Activated T-cell treated with anti-CD3 and anti-CD28 coated beads, Interleukin-2, amount 50 U/mL, for 48 hours (primary cell): ENCODE measurements at places on chromosomes 13 and 19.

- DNase-seq: no peak
These were observed 356.5 kb upstream of the SLITRK6 start for GRCh38 chr13:86155756-86156155.

GRCh38 chr19:50912102-50912599 lies 956 bp upstream of the KLK4 start:
- DNase-seq: no peak

GRCh38 chr13:59743195-59743594 lies 420.5 kb downstream of the DIAPH3 start:
- DNase-seq: no peak

DNA sequence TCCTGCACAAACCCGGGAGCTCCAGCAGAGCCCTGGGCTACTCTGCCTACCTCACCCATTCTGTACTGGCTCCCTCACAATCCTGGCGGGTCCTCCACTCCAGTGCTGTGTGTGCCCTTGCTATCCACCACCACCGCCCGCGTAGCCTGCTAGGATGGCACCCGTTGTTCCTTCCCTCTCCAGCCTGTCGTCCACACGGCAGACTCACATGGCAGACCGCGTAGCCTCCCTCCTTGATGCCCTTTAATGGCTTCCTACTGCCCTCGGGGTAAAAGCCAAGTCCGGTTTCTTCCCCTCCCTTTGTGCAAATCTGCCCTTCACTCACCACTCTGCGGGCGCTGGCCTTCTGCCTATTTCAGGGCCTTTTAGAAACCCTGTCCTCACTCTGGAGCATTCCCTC lies 106.6 kb downstream of the RAB20 start:
- no peak for DNase-seq

DNA sequence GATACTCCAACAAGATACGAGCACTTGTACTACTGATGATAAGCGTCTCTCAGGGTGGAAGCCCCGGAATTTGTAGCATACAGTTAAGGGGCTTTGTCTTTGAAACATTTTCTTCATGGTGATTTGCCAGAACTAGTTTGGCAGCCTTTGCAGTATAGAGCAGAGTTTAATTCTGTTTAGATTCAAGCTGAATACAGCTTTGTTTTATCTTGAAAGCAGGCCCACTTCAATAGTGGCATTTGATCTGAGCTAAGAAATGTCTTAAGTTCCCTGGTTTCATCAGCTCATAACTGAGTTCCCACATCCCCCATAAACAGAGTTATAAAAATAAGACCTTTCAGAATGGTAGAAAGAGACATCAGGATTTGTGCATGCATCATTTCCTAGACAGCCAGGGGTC lies 125.9 kb downstream of the MIPEP start:
- no peak for DNase-seq

DNA sequence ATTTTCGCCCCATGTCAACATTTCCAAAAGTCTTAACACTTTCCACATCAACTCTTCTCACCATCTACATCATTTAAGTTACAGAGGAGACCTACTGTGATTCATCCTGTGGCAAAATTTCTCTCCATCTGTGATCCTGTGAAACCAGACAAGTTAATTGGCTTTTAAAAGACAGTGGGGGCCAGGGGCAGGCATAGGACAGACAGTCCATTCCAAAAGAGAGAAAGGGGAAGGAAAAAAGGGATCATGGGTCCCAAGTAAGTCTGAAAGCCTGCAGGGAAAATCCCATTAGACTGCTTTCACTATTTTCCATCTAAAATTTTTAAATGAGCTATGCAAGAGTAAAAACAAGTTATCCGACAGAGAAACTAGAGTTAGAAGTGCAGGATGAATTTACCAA lies 121.0 kb downstream of the MRPL57 start:
- DNase-seq: no peak

- no peak for DNase-seq
These were observed 84.6 kb downstream of the CYSLTR2 start for GRCh38 chr13:48738311-48738710.

- DNase-seq: no peak
These were observed 13.6 kb upstream of the EPSTI1 start for GRCh38 chr13:43005460-43006236.

- no peak for DNase-seq
These were observed 5.7 kb downstream of the USPL1 start for GRCh38 chr13:30623392-30623791.

DNA sequence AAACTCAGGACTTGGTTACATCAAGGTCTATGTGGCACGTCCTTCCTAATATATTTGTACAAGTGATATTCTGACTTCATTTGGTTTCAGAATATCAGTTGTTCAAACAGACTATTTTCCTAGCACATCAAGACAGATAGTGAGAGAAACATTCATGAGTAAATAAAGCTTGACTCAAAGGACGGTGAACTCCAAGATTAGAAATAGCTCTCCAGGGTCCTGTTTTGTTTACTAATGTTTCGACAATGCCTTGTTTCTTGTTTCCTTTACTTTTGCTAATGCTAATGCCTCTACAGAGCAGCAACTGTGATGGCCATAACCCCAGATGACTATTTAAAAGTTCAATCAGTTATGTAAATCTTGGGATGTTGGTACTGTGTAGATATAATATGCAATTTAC lies 313.9 kb downstream of the KLF12 start:
- no peak for DNase-seq

- DNase-seq: no peak
These were observed 11.9 kb downstream of the PEX11G start for GRCh38 chr19:7476777-7477494.

DNA sequence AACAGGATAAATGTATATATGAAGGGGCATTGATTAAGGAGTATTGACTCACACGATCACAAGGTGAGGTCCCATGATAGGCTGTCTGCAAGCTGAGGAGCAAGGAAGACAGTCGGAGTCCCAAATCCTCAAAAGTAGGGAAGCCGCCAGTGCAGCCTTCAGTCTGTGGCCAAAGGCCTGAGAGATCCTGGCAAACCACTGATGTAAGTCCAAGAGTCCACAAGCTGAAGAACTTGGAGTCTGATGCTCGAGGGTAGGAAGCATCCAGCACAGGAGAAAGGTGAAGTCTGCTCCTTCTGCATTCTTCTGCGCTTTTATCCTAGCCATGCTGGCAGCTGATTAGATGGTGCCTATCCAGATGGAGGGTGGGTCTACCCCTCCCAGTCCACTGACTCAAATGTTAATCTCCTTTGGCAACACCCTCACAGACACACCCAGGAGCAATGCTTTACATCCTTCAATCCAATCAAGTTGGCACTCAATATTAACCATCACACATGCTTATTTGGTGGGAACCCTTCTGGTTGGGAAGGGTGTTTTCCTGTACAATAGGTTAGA lies 55.1 kb downstream of the SLAIN1 start:
- DNase-seq: no peak

- no peak for DNase-seq
These were observed 625 bp downstream of the F2RL3 start for GRCh38 chr19:16889366-16889882.

GRCh38 chr19:18672606-18673337 lies 10.7 kb upstream of the CRTC1 start:
- no peak for DNase-seq

- no peak for DNase-seq
These were observed 11.2 kb downstream of the AP3D1 start for GRCh38 chr19:2140138-2140569.
